ENCODE measurements at places on chromosomes 16 and 17. TPM values are rescaled to one million over a fixed set of nuclear protein-coding genes. Genes with fewer than 3 reads are reported as not detected.
A peak's percentile ranks its signal among the peaks of the same experiment; 100 is the strongest.

The CYBA gene
- 218 TPM for total RNA-seq

The E2F4 gene
- 174 TPM for total RNA-seq

DNA sequence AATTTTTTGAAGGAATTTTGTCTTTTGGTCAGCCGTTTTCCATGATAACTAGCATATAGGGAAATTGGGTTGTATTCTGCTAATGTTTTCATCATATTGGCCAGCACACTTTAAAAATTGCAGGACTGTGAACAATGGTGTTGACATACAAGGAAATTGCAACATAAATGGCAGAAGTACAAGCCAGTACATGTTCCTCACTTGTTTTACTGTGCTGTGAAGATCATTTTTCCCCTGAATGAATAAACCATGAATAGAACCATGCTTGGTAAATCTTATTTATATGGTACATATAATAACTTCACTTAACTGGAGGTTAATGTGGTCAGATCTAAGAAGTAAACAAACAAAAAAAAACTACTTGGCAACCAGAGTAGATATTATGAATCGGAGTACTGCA, 22.8 kb downstream of the OMG start:
- no peak for DNase-seq

DNA sequence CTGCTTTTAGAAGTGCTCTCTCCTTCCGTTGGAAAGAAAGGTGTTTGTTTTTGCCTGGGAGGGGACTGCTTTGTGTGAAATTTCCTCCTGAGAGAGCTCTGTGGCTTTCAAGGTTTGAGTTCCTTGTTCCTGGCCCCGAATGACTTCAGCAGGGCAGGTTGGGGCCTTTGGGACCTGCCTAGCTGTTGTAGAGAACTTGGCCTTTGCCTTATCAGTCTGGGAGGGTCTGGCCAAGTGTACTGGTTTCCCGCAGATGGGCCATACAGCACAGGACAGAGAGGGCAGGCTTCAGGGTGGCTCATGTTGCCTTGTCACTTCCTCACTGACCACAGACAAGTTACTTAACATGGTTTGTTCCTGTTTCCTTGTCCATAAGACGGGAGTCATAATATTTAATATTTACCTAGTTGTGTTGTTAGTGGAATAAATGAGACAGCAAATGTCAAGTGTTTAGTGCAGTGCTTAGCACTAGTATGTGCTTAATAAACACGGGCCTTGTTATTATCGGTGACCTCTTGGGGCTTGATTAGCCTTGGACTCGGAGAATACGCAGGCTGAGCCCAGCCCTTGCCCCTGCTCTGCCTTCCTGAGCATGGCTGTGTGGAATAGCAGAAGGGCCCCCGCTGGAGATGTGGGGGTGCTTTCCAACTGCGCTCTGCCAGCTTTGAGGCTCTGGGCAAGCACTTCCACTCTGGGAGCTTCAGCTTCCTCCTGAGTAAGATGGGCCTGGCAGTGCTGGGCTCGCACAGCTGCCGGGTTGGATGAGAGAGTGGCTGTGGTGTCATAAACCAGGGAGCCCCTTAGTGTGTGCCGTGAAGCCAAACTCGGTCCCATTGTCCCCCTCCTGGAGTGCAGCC, 6.6 kb downstream of the PRSS8 start:
- DNase-seq = no peak

DNA sequence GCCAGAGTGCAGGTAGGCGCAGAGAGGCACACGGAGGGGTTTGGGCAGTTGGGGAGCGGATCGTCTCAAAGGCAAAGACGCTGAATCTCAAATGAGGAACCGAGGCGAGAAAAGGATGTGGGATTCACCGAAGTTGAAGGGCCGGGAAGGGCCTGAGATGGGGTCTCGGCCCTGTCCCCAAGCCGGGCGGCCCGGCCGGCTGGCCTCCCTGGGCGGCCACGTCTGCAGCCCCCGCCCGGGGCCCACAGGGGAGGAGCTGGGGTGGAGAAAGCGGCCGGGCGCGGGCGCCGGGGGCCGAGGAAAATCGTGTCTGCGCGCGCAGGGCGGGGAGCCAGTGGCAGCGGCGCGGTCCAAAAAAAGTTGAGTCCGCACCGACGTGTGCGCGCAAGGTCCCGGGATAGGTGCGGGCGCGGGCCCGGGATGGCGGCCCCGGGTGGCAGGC, 458 bp downstream of the SLC12A4 start:
- DNase-seq = peak; percentile 33

DNA sequence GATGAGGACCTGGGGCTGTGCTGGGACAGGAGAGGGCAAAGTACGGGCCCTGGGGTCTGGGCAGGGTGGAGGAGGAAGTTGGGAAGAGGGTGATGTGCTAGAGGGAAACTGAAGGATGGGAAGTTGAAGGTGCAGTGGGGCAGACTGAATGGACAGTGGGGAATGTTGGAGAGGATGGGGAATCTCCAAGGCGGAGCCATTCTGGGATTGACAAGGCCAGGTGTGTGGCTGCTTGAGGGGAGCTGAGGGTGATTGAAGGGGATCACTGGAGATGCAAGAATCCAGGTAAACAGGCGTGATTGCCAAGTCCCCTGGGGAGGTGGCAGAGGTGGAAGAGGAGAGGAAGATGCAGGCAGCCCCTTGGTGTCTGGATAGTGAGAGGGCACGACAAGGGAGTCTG, 8.5 kb upstream of the HSD3B7 start:
- DNase-seq = no peak

DNA sequence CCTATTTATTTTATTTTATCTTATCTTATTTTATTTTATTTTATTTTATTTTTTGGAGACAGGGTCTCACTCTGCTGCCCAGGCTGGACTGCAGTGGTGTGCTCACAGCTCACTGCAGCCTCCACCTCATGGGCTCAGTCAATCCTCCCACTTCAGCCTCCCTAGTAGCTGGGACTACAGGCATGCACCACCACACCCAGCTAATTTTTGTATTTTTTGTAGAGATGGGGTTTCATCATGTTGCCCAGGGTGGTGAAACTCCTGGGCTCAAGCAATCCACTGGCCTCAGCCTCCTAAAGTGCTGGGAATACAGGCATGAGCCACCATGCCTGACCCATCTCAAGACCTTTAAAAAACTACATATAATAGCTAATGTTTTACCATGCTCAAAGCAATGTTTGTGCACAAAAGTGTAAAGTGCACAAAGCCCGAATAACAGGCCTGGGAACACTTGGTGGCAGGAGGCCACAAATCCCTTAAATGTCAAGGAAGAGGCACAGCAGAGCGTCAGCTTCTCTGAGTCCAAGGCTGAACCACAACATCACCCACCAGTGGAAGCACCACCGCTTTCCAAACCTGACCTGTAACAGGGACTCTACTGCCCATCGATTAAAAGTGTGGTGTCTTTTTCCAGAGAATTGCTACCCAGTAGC, 30.6 kb upstream of the SLC39A11 start:
- DNase-seq = no peak

DNA sequence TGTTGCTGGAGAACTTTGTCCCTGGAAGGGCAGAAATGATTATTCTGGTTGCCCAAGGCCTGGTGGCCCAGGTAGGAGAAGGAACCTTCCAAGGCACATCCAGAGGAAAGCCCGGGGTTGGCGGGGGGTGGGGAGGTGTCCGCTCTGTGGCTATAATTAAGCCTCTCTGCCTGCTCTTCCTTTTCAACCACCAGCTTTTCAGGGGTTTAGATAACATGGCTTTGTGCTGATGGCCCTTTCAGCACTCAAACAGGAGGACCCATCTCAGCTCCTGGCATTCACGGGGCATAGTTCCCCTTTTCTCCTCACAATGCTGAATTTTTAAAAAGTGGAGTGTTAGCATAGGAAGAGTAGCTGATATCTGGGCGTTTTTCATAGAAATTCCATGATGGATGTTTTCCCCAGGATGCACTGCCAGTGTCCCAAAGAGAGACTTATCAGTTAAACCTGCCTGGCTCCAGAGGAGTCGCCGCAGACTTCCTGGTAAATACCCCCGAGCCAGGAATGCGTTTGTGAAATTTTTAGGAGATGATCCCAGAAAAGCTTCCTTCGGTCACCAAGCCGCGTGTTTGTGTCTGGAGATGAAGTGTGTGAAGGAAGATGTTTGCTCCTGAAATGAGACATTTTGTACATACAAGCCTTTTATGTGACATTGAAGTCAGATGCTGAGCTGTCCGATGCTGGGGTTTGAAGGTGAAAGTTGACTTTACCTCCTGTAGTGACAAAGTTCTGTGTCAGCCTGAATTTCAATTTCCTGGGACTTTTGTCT, 188.5 kb downstream of the MSI2 start:
- DNase-seq = no peak

- no peak for DNase-seq
Measured at GRCh38 chr16:30354423-30355143, 525 bp downstream of the CD2BP2 start.

All from activated T-helper 1 cell treated with anti-CD3 and anti-CD28 coated beads, Interleukin-12 subunit alpha, Interleukin-12 subunit beta, Interleukin-2, Interleukin-4 antibody, amounts not matched to agents 30 ng/mL and 10 ng/mL and 1 ng/mL, durations not matched to agents 14 hours and 24 hours and 36 hours (primary cell).